ENCODE measurements at places on chromosomes 4 and X. TPM values are rescaled to one million over a fixed set of nuclear protein-coding genes. Genes with fewer than 3 reads are reported as not detected.
A peak's percentile ranks its signal among the peaks of the same experiment; 100 is the strongest.

Gene ANXA10
- polyA plus RNA-seq: 0.28 TPM

Gene EVC
- polyA plus RNA-seq: 17.2 TPM

Gene KIT
- polyA plus RNA-seq: 7.6 TPM

Gene ARX
- polyA plus RNA-seq: 6.9 TPM

Gene ATP8A1
- polyA plus RNA-seq: 4.6 TPM

Gene GASK1B
- 61.3 TPM for polyA plus RNA-seq

Gene GPRIN3
- polyA plus RNA-seq: 3.3 TPM

Gene ZNF827
- polyA plus RNA-seq: 19.0 TPM

Gene CD38
- polyA plus RNA-seq: 1.3 TPM

Gene MSX1
- 2.0 TPM for polyA plus RNA-seq

- no peak for DNase-seq
These were observed 557.0 kb upstream of the GALNTL6 start for GRCh38 chr4:171256223-171256622.

- no peak for DNase-seq
These were observed 313.5 kb upstream of the IRS4 start for GRCh38 chrX:109049903-109050302.

- no peak for DNase-seq
These were observed 19.0 kb downstream of the CHRNA9 start for GRCh38 chr4:40354158-40354557.

- DNase-seq: no peak
These were observed 72.9 kb upstream of the PPP2R3B start for GRCh38 chrX:459611-460010.

DNA sequence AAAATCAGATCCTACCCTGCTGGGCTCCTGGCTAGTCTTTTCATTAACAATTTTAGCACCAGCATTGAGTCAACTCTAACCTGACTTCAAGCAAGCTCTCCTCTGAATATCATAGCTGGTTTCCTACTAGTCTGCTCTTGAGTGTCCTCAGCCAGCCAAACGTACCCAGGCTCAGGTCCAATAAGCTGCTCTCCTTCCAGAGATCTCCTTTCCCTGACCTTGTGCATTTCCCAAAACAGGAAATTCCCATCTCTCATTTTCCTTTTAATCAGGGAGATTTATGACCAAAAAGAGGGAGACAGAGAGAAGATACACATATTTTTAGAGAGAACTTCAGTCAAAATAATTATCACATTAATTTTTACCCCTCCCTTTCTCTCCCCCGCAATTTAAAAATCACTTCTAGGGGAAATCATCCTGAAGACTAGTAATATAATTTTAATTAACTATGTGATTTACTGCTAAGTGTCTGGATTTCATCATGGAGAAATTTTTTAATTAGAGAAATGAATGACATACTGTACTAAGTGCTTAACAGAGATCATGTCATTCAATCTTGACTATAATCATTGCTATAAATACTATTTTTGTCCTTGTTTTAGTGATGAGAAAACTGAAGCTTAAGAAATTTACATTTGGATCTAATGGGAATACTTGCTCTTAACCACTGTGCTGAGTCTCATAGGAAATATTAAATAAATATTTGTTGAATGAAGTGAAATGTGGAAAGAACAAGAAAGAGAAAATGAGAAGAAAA, 421.7 kb upstream of the INTU start:
- DNase-seq: no peak

DNA sequence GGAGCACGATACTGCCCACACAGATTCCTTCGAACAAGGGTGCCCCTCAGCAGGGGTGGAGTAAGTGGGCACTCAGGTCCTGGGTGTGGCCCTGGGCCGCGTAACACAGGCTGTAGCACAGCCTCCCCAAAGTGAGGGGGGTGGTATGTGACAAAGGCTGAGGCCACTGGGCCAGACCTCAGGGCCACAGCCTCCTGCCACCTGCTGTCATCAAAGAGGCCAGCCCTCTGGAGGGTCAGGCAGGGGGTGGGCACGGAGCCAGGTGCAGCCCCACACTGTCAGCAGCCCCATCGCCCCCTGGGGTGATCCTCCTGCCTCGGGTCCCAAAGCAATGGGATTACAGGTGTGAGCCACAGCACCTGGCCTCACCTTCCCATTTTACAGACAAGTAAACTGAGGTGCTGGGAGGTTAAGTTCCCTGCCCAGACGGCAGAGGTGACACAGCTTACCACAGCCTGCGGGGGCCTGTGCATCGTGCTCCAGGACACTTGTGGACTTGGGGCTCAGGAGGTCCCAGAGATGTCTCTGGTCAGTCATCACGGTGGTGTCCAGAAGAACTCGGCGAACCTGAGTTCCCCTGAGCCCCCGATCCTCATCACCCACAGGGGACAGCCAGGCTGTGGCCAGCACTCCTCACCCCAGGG, 27.5 kb upstream of the MXD4 start:
- DNase-seq: no peak

- no peak for DNase-seq
These were observed 24.1 kb downstream of the C4orf50 start for GRCh38 chr4:5993876-5994811.

DNA sequence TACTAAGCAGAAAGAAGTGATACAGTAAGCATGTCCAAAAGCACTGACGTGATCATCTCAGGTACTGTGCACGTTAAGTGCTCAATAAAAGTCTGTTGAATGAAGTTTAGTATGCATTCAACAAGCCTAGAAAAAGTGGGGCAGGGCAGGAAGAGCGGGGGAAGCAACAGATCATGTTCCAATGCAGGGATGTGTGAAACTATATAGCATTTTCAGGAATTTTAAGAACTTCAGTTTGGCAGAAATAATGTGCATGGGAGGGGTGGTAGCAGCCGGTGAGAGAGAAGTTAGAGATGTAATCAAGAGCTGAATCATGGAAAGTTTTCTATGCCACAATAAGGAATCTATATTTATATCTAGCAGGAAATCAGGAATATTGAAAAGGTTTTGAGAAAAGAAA, 19.2 kb upstream of the CCNA2 start:
- DNase-seq: no peak

- peak; percentile 36 for DNase-seq
These were observed 41.8 kb downstream of the RBBP7 start for GRCh38 chrX:16828124-16828908.

DNA sequence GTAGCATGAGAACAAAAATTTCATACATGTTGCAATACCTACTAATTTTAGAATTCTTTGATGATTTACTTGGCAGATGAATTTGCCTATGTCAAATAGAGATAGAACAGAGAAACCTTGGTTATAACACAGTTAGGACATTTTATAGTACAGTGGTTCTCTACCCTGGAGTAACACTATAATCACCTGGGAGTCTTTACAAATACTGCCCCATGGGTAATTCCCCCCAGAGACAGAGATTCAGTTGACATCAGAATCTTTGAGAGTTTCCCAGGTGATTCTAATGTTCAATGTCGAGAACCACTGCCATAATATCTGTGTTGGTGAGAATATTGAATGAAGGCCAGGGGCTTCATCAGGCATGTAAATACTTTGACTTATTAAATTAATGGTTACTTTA, 401.3 kb upstream of the NDST4 start:
- DNase-seq: no peak

- DNase-seq: no peak
These were observed 176.2 kb downstream of the MID1 start for GRCh38 chrX:10444204-10444603.

GRCh38 chr4:2886161-2886560, 42.5 kb downstream of the ADD1 start:
- no peak for DNase-seq

DNA sequence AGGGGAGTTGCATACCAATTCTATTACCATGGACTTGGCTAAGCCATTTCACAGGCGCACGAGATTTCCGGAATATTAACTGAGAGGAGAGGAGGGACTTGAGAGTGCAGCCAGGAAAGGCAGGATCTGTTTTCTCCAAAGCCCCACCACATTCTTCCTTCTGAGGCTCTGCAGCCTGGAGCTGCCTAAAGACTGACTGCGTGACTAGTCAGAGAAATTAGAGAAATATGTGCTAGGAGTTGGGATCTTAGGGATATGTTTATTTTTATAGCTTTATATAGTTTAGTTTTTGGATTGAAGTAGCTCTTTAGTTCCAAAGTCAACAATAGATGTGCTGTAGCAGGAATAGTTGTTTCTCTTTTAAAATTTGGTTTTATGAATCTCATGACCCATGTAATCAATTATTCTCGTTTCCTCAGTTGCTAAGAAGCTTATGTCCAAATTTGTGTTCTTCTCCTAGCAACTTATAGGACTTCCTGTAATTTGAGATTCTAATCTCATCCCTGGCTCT, 300.1 kb upstream of the DDX53 start:
- peak; percentile 73 for DNase-seq

DNA sequence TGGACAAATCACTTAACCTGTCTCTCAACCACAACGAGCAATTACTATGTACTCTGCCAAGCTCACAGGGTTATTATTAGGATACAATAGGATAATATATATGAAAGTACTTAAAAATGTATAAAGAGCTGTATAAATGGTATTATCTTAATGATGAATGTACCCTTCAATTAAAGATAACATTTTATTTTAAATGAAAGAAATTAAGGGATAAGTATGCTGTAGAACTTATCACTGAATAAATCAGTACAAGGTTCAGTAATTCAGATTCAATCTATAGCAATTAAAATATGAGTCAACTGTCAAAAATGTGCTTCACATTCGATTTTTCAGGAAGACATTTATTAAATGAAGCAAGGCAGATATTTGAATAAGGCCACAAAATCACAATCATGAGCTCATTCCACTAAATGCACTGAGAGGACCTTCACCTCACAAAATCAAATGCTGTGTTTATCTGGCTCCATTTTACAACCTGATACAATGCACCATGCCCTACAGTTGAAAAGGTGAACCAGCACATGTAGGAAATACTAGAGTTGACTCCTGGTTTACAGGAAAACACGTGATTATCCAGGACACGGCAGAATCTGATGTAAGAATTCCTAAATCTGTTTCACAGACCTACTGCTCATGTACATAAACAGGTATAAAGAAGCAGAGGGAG, 4.4 kb downstream of the LRCH2 start:
- no peak for DNase-seq

- DNase-seq: no peak
These were observed 15.9 kb downstream of the RTL9 start for GRCh38 chrX:110374559-110374958.

DNA sequence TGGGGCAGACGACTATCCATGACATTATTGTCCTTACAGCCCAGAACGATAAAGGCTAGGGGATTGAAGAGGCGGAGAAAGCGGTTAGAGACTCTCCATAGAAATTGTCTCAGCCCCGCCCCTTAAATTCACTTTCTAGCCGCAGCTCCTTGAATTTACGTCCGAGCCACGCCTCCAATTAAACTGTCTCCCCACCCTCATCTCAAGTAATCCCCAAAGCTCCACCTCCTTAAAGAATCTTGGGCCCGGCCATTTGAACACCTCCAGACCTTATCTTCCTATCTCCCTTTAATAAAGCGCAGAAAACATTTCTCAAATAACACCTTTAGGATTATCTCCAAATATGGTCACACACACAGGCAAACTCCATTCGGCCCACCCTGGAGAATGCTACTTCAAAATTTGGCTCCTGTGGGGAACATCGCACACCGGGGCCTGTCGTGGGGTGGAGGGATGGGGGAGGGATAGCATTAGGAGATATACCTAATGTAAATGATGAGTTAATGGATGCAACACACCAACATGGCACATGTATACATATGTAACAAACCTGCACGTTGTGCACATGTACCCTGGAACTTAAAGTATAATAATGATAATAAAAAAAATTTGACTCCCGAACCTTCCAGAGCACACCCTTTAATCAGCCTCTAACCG, 7.2 kb upstream of the MAGIX start:
- no peak for DNase-seq

GRCh38 chrX:136057567-136057966, 72.3 kb downstream of the SLC9A6 start:
- no peak for DNase-seq

DNA sequence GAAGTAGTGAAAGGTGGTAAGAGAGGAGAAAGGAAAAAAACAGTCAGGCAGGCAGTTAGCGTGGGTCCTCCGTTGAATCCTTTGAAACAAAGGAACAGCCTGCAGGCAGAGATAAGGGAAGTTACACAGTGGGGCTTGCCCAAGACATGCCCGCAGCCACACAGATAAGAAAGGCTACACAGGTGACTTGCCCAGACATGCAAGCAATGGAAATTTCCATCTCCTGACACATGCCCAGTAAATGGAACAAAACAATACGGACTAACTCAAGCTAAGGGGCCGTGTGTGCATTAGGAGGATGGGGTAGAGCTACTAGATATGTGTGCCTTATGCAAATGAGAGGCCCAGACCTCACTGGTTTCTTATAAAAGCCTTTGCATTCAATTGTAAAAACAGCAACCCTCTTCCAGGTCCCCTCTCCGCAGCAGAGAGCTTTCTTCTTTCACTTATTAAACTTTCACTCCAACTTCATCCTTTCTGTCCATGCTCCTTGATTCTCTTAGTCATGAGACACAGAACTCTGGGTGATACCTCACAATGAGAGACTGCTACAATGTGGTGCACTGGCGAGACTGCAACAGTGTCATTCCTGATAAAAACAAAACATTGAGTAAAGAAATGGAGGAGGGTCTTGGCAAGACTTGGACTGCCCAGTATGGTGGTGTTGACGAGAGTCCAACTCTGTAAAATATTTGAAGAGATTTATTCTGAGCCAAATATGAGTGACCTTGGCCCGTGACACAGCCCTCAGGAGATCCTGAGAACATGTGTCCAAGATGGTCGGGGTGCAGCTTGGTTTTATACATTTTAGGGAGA, 997.4 kb upstream of the PRKX start:
- no peak for DNase-seq

DNA sequence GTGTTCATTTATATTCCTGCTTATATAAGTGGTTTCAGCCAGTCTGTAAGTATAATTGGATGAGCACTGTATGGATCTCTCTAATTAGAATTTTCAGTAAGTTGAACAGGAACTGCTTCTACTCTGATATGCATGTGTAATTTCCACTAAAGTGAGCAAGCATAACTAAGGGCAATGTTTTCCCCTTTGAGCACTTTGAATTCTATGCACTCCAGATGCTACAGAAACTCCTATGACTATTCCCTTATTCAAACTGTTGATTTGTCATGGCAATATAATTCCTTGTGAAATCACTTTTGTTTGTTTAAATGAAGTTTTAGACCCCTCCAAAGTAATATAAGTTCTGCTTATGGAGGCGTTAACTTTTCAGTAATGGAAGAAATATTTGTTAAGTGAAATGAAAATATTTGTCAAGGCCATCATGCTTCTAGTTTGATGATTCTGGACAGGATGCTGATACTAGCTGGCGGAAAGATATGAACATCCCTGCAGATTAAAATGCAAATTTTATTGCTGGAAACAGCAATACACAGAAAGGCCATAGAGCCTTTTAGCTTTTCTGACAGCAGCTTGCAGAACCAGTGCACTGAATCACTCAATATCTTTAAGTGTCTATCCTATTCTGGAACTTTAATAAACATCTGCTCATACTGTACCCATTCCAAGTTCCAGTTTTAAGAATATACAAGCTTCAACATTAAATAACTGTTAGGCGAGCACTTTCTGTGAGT, 1460.8 kb downstream of the RAPGEF2 start:
- DNase-seq: no peak

DNA sequence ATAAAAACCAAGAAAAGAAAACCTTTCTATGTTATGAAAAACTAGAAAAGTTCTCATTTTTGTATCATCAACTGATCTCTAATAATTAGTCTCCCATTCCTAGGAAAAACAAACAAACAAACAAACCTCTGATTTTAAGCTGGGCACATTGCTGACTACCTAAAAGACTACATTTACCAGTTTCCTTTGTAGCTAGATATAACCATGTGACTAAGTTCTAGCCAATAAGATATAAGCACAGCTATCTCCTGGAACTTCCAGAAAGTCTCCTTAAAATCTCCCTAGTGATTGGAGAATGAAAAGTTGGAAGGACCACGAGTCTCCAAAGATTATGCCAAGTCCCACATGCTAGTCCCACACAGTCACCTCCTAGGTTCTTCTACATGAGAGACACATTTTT, 108.9 kb downstream of the NR3C2 start:
- no peak for DNase-seq

Data from hindlimb muscle (tissue), 1 donor.